ENCODE measurements at places on chromosomes 13 and 19. TPM values are rescaled to one million over a fixed set of nuclear protein-coding genes. Genes with fewer than 3 reads are reported as not detected.
A peak's percentile ranks its signal among the peaks of the same experiment; 100 is the strongest.

GRCh38 chr19:23823952-23824389 lies 65.3 kb upstream of the ZNF681 start:
- no peaks in the 10 kb centered on the region for H3K4me1 ChIP-seq
- H3K27ac ChIP-seq = no peak overlapping the region

DNA sequence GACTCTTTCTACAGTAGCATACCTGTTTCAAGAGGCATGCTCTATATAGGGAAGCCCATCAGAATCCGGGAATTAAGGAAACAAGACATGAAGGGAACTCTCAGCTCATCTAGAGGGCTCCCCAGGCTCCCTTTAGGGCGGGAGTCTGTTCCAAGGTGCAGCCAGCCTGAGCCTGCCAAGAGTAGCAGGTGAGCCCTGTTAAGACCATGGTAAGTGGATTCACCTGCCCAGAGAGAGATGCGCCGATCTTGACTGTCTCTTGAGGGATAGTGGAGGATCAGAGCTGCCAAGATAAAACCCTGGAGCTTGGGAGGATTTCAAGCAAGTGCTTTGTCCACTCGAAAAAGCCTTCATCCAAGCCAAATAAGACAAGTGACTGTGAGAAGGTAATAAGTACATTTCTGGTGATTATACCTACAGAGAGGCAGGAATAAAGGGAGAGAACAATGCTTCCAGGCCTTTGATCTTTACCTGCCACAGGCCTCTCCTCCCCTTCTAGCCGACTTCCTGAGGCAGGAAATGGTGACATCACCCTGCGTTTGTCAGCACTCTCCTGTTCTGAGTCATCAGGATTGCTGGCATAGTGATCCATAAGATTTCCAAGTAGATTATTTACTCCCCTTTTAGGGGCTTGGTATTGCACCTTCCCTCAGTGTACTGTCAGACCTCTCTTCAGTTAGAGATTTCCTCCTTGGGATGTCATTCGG lies 31.5 kb downstream of the KLF5 start:
- H3K36me3 ChIP-seq = no peaks in the 10 kb centered on the region
- no peak for DNase-seq
- H3K27ac ChIP-seq = no peak overlapping the region
- no peaks in the 10 kb centered on the region for H3K4me1 ChIP-seq
- no peaks in the 10 kb centered on the region for H3K27me3 ChIP-seq

DNA sequence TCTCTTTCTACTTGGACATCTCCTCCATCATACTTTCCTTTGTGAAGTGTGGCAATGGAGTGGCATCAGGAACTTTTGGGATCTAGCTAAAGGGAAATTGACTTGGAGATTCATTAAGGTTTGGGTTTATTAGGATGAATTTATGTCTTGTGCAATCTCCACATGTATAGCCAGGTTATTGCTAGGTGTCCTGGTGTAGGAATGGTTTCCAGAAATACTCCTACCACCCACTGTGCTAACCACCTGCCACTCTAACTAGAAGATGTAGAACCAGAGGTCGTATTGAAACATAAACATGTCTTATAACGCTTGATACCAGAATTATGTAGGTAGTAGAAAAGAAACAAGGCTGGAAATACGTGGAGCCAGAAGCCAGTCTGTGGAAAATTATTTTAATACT lies 38.1 kb upstream of the MED4 start:
- no peaks in the 10 kb centered on the region for H3K36me3 ChIP-seq
- H3K27me3 ChIP-seq = no peaks in the 10 kb centered on the region
- no peak overlapping the region for H3K27ac ChIP-seq
- peaks cover 3% of the 10 kb centered on the region for H3K4me1 ChIP-seq
- H3K4me3 ChIP-seq = no peak overlapping the region
- no peak for DNase-seq

The FCAR gene
- total RNA-seq = 0.87 TPM

DNA sequence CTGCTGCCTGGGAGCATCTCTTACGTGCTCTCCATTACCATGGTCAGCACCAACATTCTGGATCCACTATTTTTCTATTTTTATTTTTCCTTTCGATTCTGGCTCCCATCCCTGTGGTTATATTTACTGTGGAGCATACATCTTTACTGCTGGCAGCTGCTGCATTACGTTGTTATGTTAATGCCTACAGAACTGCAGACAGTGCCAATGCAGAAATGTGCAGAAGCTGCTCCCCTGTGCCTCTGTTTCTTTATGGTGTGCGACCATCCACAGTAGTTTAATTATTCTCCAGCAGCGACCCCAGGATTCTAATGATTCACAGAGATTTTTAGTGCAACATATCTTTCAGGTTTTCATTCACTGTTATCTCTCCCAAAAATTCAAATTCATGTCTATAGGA lies 911.7 kb upstream of the SLITRK6 start:
- H3K27me3 ChIP-seq = no peaks in the 10 kb centered on the region
- no peak for DNase-seq
- H3K36me3 ChIP-seq = no peaks in the 10 kb centered on the region
- H3K4me3 ChIP-seq = no peak overlapping the region

GRCh38 chr13:99866781-99867180 lies 104.8 kb downstream of the ZIC5 start:
- H3K36me3 ChIP-seq = no peaks in the 10 kb centered on the region
- H3K27ac ChIP-seq = no peak overlapping the region
- no peaks in the 10 kb centered on the region for H3K27me3 ChIP-seq
- no peak for DNase-seq

DNA sequence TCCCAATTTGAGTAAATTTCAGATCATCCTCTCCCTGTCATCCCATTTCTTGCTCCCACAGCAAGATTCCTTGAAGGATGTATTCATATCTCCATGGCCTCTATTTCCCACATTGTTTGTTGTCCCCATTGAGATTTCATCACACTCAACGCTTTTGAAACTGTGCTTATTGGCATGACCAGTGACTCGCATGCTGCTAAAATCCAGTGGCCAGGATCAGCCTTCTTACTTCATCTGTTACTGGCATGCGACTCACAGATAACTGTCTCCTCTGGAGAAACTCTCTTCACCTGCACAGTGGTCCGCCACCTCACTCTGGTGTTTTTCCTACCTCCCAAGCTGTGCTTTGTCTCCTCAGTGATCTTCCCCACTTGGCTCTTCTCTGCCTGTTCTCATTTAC lies 95.8 kb downstream of the WASF3 start:
- no peak overlapping the region for H3K27ac ChIP-seq
- H3K4me3 ChIP-seq = no peak overlapping the region
- H3K36me3 ChIP-seq = no peaks in the 10 kb centered on the region
- DNase-seq = no peak
- H3K4me1 ChIP-seq = no peaks in the 10 kb centered on the region

DNA sequence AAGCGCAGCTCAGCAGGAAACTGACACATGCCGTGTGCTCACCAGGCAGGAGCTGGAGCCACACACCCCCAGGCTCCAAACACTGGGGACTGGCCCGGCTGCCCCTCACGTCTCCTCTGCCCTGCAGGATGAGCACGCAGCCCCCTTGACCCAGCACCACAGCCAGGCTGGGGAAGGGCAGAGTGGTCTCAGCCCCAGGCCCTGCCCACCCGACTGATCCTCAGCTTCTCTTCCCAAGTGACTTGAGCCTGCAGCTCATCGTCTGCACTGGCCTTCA lies 20.3 kb downstream of the GRTP1 start:
- H3K27me3 ChIP-seq = no peaks in the 10 kb centered on the region
- no peak for DNase-seq

The CCL25 gene
- not detected for total RNA-seq

The FAM216B gene
- not detected for total RNA-seq

GRCh38 chr13:97417698-97418097 lies 16.3 kb upstream of the RAP2A start:
- no peak overlapping the region for H3K4me3 ChIP-seq
- no peaks in the 10 kb centered on the region for H3K27me3 ChIP-seq
- no peaks in the 10 kb centered on the region for H3K36me3 ChIP-seq
- DNase-seq = no peak
- no peaks in the 10 kb centered on the region for H3K4me1 ChIP-seq

The S1PR4 gene
- 2.2 TPM for total RNA-seq

GRCh38 chr19:39160889-39161672 lies 35.5 kb downstream of the PAK4 start:
- peak overlapping the region; percentile 85 for H3K27ac ChIP-seq
- no peak for DNase-seq
- no peaks in the 10 kb centered on the region for H3K36me3 ChIP-seq
- H3K4me1 ChIP-seq = peaks cover 64% of the 10 kb centered on the region
- H3K4me3 ChIP-seq = no peak overlapping the region

DNA sequence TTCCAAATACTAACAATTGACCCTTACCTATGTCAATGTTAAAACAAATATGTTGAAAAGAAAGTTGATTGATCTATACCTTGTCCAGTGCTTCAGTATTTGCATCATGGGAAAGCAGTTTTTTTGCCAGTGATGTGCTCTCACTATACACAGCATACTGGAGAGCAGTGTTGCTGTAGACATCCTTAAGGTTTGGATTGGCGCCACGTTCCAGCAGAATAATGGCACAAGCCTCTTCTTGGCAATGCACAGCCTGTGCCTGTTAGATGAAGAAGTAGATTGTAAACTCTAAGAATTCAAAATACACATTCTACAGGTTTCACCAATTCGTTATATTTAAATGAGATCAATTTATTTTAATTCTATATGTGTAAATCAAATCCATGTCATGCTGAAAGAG lies 43.9 kb upstream of the C1QTNF9B start:
- no peaks in the 10 kb centered on the region for H3K36me3 ChIP-seq
- no peak for DNase-seq
- no peak overlapping the region for H3K27ac ChIP-seq

The C19orf85 gene
- not detected for total RNA-seq

- no peaks in the 10 kb centered on the region for H3K36me3 ChIP-seq
- H3K27ac ChIP-seq = no peak overlapping the region
Measured at GRCh38 chr13:25682276-25682675, 310.5 kb downstream of the ATP8A2 start.

GRCh38 chr13:99662678-99663077 lies 161.4 kb downstream of the TM9SF2 start:
- H3K27me3 ChIP-seq = no peaks in the 10 kb centered on the region
- H3K27ac ChIP-seq = no peak overlapping the region
- H3K36me3 ChIP-seq = no peaks in the 10 kb centered on the region
- DNase-seq = no peak
- peaks cover 14% of the 10 kb centered on the region for H3K4me1 ChIP-seq

DNA sequence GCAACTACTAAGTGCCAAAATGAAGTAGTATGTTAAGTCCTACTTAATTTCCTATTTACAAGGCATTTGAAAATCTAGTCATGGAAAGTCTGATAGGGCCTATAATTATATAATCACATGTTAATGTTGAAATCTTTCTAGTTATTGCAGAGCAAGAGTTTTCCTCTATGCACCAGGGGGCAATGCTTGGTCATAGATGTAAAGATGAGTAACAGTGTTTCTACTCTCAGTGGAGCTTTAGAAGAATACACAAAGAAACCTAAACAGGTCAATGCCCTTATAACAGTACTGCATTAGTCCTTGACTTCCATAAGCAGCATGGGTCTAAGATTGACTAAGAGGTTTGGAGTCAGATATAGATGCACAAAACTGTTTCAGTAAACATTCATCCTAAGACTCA lies 218.7 kb downstream of the KCTD12 start:
- H3K36me3 ChIP-seq = no peaks in the 10 kb centered on the region
- no peaks in the 10 kb centered on the region for H3K27me3 ChIP-seq
- H3K27ac ChIP-seq = no peak overlapping the region
- H3K4me1 ChIP-seq = peaks cover 10% of the 10 kb centered on the region

The CFAP97D2 gene
- total RNA-seq = not detected

- H3K27me3 ChIP-seq = no peaks in the 10 kb centered on the region
- H3K4me1 ChIP-seq = peaks cover 8% of the 10 kb centered on the region
- no peak overlapping the region for H3K4me3 ChIP-seq
- H3K36me3 ChIP-seq = no peaks in the 10 kb centered on the region
- no peak for DNase-seq
- no peak overlapping the region for H3K27ac ChIP-seq
Measured at GRCh38 chr19:46530636-46531035, 35.0 kb upstream of the PNMA8B start.

The ANKRD24 gene
- 0.56 TPM for total RNA-seq

The PSG11 gene
- total RNA-seq = not detected

The HCN2 gene
- 0.64 TPM for total RNA-seq

DNA sequence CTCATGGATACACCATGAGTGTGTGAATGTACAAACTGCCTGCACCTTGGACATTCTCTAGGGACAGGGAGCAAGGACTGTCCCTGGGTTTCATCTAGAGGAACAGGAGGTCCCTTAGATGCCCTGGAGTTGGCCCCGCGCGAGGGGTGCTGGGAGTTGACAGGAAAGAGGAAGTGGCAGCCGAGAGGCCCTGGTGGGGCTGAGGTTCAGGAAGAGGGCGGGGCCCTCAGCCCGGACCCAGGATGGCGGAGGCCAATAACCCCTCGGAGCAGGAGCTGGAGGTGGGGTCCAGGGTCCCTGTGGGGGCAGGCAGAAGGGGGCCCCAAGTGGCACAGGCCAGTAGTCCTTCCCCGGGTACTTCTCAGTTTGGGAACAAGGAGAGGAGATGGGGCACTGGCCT lies 6.9 kb downstream of the PKN1 start:
- peaks cover 24% of the 10 kb centered on the region for H3K4me1 ChIP-seq
- H3K4me3 ChIP-seq = peak overlapping the region; percentile 32
- H3K36me3 ChIP-seq = peaks cover 30% of the 10 kb centered on the region
- peak; percentile 91 for DNase-seq

- H3K27ac ChIP-seq = no peak overlapping the region
- peaks cover 3% of the 10 kb centered on the region for H3K4me1 ChIP-seq
- no peak for DNase-seq
- no peaks in the 10 kb centered on the region for H3K36me3 ChIP-seq
- H3K4me3 ChIP-seq = no peak overlapping the region
- H3K27me3 ChIP-seq = peaks cover 6% of the 10 kb centered on the region
Measured at GRCh38 chr13:20363603-20364002, 131.5 kb upstream of the GJB6 start.

The KIR3DL2 gene
- total RNA-seq = not detected

- H3K4me1 ChIP-seq = no peaks in the 10 kb centered on the region
- H3K27me3 ChIP-seq = no peaks in the 10 kb centered on the region
- no peak for DNase-seq
- no peaks in the 10 kb centered on the region for H3K36me3 ChIP-seq
Measured at GRCh38 chr13:38537051-38537450, 149.8 kb upstream of the FREM2 start.

DNA sequence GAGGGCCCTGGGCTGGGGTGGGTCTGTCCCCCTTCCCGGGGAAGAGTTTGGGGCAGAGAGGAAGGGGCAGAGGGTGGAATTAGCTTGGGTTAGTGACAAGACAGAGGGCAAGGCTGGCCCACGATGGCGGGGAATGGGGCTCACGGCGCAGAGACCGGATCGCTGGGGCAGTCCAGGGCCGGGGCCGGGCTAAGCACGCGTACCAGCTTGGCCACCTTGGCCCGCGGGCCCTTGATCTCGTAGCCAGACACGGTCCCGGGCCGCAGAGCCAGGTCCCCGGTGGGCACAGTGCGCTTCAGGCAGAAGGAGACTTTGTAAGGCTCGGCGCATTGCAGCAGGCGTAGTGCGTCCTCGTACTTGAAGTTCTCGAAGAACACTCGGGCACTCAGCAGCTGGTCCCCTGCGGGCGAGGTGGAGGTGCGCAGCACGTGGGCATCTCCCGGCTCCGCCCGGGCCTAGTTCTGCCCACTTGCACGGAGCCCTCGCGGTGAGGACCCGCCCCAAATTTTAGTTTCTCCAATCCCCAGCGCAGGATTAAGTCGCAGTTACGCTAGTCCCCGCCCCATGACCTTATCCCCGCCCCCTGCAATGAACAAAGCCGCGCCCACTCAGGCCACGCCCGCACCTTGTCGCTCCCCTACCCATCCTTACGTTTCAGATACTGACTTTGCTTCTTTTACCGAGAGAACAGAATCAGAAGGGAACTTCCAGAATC lies 8.6 kb upstream of the HIPK4 start:
- peak overlapping the region; percentile 11 for H3K4me3 ChIP-seq
- H3K36me3 ChIP-seq = no peaks in the 10 kb centered on the region
- peaks cover 23% of the 10 kb centered on the region for H3K4me1 ChIP-seq
